Left cardiac atrium (tissue), 4 donors: ENCODE measurements at places on chromosomes 2 and 18.
A peak's percentile ranks its signal among the peaks of the same experiment; 100 is the strongest.

DNA sequence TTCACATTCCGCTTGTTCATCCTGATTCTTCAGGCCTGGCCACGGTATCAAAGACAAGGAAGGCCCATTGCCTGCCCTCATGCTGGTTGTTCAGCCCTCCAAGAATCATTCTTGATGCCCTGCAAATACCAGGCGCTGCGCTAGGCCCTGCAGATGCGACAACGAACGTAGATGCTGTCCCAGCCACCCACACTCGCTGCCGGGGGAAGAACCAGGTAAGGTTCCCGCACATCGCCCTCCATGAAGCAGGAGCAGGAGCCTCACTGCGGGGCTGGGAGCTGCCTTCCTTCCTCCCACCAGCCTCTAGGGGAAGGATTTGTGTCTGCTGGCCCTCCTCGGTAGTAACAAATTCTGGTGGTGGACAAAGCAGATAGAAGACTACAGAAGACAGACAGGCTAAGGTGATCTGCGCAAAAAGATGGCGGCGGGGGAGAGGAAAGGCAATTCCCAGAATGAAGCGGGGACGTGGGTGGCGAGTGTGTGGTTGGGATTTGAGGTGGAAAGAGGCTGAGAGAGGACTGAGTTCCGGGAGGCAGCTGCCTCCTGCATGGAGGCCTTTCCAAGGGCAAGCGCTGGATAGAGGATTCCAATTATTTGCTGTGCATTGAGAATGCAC, 19.8 kb upstream of the GPR55 start:
- DNase-seq, result no peak

GRCh38 chr2:15730545-15731212, 139.0 kb downstream of the DDX1 start:
- DNase-seq, result peak; percentile 96

DNA sequence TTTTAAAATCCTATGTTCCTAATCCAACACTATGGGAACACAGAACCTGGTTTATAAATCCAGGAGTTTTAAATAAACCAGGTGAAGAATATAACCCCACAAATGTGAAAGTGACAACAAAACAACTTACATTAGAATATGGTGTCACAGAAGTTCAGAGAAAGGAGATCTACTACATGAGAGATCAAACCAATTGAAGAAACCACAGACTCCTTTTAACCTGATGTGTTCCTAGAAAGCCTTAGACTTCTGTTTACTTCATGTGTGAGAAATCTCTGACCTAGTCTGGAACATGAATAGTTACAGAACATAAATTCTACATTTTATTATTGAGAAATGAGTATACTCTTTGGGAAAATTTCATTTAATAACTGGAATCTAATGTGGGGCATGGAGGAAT, 165.3 kb downstream of the FTCDNL1 start:
- DNase-seq, result no peak

GRCh38 chr18:9558387-9559064, 55.8 kb downstream of the PPP4R1 start:
- no peak for DNase-seq

DNA sequence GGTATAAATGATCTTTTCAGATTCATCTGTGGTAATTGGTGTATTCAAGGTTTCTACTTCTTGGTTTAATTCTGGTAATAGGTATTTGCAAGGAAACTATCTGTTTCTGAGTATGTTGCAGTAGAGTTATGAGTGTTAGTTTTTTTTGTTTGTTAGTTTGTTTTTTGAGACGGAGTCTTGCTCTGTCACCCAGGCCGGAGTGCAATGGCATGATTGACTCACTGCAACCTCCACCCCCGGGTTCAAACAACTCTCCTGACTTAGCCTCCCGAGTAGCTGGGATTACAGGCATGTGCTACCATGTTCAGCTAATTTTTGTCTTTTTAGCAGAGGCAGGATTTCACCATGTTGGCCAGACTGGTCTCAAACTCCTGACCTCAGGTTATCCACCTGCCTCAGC, 60.9 kb upstream of the IL1R2 start:
- no peak for DNase-seq

- DNase-seq, result no peak
Measured at GRCh38 chr2:10501980-10502802, 54.1 kb upstream of the ODC1 start.

GRCh38 chr2:225510796-225511195, 111.3 kb downstream of the NYAP2 start:
- no peak for DNase-seq

GRCh38 chr18:79582978-79583377, 96.6 kb upstream of the CTDP1 start:
- no peak for DNase-seq

DNA sequence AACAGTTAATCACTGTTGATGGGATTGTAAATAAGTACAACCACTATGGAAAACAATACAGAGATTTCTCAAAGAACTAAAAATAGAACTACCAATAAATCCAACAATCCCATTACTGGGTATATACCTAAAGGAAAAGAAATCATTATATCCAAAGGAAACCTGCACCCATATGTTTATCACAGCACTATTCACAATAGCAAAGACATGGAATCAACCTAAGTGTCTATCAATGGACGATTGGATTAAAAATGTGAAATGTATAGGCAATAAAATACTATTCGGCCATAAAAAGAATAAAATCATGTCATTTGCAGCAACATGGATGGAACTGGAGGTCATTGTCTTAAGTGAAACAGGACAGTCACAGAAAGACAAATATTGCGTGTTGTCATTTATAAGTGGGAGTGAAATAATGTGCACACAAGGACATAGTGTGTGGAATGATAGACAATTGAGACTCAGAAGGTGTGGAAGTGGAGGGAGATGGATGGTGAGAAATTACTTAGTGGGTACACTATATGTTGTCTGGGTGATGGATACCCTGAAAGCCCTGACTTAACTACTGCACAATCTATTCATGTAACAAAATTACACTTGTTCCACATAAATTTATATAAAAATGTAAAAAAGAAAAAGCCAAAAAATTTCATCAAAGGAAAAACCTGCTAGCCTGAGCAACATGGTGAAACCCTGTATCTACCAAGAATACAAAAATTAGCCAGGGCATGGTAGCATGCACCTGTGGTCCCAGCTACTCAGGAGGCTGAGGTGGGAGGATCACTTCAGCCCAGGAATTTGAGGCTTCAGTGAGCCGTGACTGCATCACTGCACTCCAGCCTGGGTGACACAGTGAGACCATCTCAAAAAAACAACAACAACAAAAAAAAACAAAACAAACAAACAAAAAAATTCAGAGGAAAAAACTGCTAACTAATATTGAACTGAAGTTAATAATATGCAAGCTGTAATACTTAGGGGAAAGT, 12.6 kb downstream of the APOB start:
- DNase-seq, result no peak

DNA sequence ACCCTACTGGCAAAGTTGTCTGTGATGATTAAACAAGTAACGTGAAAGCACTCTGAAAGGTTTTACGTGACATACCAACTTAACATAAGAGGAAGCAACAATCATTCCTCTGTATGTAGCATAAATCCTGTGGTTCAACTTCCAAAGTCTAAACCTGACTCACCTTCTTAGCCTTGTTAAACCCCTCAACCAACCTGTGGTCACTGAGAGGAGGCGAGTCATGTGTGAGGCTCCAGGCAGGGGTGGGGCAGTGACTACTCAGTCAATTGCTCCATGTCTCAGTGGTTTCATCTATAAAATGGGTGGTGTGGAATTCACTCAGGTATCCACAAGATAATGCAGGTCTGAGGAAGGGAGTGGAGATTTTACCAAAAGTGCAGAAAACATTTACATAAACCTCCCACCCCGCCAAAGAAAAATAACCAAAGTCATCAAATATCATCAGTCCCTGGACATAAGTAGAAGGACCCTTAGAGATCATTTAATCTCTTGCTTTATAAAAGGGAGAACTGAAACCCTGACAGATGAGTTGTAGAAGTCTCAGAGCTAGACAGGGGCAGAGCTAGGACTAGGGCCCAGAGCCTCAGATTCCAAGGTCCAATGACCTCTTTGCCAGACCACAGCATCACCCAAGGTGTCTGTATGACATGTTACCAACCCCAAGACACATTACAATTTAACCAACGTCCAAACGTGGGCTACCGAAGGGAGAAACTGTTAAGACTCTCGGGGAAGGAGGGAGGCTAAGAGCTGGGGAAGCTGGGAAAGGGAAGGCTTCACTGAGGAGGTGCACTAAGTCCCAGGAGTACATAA, 3.7 kb upstream of the PCBP1 start:
- no peak for DNase-seq

DNA sequence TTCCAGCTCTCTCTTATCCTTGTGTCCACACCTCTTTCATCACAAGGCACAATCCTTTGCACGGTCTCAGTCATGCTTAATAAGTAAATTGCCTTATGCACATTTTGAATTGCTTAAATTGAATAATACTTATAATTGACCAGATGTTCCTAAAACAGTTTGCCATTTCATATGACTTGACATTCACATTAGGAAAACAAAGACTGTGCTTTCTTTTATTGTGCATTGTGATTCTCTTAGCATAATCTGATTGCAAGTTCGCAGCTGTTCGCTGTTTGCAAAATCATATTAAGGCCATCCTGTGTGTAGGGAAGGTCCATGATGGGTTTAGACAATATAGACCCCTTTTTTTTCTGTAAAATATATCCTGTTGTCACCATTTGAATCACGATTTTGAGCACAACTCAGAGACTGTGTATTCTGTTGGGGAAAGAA, 75.6 kb downstream of the RNF144A start:
- DNase-seq, result no peak

DNA sequence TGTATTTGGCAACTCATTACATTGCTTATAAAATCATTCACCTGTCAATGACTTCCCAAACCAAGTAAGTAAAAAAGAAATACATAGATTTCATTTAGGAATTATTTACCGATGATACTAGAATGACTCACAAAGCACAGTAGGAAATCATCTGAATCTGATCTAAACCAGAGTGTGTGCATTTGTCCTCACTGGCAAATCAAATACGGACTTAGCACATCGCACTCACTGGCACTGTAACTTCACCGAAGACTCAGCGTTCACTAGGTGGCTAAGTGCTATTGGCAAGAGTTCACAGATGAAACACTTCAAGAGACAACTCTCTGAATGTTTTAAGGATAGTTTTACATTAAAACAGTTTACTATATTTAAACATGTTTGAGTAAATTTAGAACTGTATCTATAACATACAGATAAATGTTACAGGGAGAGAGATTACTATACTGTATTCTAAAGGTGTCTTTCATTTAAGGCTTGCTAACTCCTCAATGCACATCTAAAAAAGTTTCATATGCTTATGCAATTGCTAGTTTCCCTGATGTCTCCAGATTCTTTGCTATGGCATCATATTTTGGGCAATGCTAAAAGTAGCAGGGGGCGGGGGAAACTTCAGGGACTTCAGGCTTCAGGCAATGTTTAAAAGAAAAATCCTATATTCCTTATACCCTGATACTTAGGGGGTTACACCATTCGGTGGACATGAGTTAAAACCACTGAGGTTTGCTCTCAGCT, 48.8 kb downstream of the STK39 start:
- DNase-seq, result no peak

DNA sequence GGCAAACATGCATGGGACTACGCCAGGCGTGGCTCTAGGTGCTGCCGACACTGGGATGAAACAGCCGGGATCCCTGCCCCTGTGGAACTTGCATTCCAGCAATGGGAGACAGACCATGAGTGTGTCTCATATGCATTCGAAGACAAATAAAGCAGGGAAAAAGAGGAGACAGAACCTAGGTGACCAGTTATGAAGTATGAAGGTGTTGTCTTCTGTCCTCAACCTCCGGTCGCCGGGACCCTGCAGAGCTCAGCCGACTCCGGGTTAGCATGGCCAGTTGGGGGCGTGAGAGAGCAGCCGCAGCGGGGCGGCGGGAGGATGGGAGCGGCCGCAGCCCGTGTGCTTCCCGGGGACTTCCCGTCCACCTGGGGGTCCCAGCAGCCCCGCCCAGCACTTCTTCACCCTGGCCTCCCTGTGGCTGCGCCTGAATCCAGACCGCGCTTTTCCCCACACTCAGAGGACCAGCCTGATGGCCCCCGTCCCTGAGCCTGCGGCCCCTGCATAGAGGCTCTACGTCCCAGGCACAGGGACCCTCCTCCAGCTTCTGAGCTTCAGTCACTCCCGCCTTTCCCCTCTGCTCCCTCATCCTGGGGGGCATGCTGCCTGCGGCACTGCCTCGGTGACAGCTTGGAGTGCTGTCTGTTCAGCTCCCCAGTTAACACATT, 11.4 kb downstream of the ID2 start:
- DNase-seq, result peak; percentile 47

DNA sequence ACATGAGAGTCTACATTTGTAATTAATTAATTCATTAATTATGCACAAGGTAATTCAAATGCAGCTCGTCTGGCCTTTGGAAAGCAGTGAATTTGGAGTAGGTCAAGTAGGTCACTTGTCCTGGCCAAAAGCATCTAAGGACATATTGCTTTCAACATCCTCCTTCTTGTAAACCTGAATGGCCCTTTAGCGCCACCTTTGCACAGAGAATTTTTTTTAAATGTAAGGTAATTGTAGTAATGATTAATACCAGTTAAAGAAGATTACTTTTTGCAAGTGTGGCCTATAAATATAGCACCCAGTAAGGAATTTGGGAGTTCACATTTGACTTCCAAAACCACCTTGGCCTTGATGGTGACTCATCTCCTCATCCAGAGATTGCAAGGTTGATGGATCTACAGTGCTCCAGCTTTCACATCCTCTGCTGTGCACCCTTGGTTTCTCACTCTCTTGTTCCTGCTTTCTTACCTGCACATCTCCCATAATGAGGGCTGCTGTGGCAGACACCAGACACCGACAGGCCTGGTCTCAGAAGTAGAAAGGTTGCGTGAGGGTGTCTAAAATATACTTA, 481.7 kb downstream of the TGIF1 start:
- no peak for DNase-seq

GRCh38 chr2:108355906-108356734, 21.6 kb upstream of the SULT1C4 start:
- DNase-seq, result no peak

- DNase-seq, result no peak
Measured at GRCh38 chr2:198657512-198658121, 800.1 kb downstream of the SATB2 start.

DNA sequence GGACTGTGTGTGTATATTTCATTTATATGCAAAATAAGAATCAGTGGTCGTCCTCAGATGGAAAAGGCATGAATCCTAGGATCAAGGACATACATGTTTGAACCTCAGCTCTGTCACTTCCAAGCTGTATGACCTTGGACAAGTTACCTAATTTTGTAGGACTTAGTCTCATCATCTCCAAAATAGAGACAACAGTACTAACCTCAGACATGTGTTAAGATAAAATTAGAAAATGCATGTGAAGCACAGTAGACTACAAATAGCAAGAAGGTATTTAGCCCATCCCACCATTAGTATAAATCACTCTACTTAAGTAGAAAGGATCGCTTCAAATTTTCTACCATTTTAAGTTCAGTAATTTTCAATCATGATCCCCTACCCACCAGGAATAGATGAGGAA, 309.8 kb downstream of the ZEB2 start:
- no peak for DNase-seq

DNA sequence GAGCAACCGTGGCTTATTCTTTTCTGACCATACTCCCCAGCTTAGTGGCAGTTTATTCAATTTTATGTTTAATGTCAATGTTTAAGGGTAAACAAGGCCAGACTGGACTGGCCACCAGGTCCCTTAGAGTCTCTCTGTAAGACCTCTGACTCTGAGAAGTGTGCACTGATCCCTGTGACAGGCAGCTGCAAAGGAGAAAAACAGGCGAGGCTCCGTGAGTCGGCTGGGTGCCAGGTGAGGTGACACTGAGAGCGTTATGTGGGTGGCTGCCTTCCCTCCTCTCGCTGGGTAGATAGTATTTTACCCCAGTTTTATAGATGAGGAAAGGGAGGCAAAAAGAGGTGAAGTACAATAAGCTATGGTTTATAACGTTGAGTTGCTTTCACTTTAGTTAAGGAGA, 139.4 kb upstream of the HDAC4 start:
- DNase-seq, result no peak
